ENCODE measurements at places on chromosomes 1 and 21.

DNA sequence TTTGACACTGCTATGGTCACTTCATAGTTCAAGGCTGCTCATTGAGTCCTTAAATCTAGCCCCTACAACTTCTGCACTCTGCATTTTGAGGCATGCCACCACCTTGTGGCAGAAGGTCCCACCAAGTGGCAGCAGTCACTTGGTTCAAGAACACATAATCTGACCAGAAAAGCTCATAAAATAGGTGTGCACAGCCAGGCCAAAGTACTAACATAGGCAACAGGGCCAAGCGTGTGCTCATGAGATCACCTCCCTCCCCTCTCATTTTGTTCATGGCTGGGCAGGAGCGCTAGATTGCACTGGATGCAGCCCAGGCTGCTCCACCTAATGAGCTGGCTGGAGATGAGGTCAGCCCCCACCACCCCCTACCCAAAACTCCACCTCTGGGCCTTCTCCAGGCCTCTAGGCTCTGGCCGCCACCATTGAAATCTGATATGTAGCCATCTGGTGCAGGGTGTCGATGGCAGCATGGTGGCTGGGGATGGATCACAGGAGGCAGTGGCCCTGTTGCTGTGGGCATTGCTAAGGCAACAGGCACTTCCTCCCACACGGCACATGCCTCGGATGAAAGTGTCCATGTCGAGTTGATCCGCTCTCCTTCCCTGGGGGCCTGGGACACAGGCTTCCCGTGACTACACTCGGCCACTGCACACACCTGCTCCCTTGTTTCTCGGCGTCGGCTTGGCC lies 193.2 kb downstream of the TRABD2B start:
- DNase-seq, result no peak

DNA sequence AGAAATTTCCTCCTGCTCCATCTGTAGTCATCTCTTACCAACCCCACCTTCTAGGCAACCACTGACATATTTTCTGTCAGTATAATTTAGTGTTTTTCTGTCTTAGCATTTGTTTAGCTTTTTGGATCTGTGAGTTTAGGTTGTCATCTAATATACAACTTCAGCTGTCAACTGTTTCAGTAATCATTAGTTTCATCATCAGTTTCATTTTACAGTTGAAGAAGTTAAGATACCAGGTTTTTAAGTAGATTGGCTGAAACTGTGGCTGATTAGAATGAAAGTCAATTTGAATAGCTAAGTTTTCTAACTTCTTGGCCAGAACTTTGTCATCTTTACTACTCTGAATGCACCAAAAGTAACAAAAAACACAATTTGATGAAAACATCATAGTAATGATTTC lies 1957.3 kb downstream of the NCAM2 start:
- DNase-seq, result no peak

DNA sequence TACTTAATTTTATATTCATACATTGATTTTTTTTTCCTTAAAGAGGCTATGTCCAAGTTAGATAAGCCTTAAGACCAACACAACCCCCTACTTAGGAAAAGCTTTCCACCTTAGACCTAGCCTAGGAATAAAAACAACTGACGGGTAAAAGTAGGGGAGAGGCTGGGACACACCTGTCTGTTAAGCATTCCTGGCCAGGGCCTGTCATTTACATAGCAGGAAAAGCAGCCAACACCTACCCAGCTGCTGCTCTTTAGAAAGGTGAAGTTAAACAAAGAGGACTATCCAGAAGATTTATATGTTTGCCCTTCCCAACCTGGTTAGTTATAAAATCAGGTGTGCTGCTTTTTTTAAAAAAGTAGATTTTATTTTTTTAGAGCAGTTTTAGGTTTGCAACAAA lies 29.1 kb upstream of the SAMD13 start:
- no peak for DNase-seq

DNA sequence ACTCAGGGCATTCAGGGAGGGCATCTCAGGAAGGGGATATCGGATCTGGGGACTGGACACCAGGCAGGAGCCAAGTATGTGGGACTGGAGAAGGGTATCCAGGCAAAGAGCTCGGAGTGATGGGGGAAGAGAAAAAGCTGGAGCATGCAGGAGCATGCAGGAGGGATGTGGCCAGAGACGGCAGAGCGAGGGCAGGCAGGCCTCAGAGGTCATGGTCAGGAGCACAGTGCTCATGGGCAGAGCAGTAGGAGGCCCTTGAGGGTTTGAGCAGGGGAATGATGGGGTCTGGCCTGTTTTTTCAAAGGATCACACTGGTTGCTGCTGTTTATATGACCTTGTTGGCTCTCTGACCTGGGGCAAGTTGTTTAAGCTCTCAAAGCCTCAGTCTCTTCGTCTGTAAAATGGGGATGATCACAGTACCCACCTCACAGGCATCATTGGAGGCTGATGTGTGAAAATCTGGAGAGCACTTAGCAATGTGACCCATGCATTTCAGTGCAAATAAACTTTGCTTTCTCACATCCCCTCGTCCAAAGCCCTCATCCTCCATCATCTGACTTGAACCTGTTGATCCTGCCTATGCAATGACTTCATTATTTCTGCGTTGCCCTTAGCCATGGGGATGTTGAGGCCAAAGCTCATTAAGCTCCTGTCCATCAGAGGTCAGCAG lies 273.1 kb downstream of the MATN1 start:
- DNase-seq, result no peak

DNA sequence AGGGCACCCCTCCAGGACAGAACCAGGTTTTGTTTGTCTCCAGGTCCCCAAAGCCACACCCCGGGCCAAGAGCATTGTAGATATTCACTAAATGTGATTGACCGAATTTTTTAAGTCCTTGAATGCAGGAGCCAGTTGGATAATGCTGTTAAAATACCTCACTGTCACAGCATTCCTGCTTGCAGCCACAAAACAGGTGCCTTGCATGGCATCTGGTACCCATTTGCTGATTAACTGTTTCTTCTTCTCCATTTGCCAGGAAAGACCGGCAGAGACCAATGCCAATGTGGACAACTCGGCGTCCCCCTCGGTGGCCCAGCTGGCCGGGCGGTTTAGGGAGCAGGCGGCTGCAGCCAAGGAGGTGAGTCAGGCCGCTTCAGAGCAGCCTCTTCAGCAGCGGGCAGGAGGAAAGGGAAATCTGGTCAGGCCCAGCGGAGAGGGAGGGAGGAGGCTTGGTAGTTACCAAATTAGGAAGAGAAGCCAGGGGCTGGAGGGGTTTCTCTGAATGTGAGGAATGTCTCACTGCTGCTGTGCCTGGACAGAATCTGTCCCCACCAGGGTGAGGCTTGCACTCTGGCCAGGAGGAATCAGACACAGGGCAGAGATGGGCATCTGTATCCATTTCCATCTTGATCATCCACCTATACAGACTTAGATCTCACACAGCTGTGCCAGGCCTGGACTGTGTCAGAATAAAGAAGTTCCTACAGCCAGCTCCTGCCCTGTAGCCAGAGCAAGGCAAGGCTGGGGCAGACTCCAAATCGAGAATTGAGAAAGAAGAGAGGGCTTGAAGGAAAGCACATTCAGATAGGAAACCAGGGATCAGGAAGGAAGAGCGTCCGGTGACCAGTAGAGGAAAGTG lies 37.9 kb upstream of the MPZL1 start:
- DNase-seq, result no peak

GRCh38 chr1:19325958-19326747 lies 14.0 kb downstream of the SLC66A1 start:
- DNase-seq, result no peak

- no peak for DNase-seq
Measured at GRCh38 chr1:48203287-48203900, 19.1 kb upstream of the SLC5A9 start.

- no peak for DNase-seq
Measured at GRCh38 chr1:57304591-57304990, 119.3 kb downstream of the DAB1 start.

GRCh38 chr1:221040101-221040500 lies 160.9 kb downstream of the HLX start:
- DNase-seq, result no peak

GRCh38 chr1:97545446-97545845 lies 375.4 kb downstream of the DPYD start:
- DNase-seq, result no peak

GRCh38 chr1:119647228-119647733 lies 785 bp downstream of the ZNF697 start:
- DNase-seq, result no peak
